HCT116 (cell line): ENCODE measurements at places on chromosomes 16 and 17. TPM values are rescaled to one million over a fixed set of nuclear protein-coding genes. Genes with fewer than 3 reads are reported as not detected.
A peak's percentile ranks its signal among the peaks of the same experiment; 100 is the strongest.

DNA sequence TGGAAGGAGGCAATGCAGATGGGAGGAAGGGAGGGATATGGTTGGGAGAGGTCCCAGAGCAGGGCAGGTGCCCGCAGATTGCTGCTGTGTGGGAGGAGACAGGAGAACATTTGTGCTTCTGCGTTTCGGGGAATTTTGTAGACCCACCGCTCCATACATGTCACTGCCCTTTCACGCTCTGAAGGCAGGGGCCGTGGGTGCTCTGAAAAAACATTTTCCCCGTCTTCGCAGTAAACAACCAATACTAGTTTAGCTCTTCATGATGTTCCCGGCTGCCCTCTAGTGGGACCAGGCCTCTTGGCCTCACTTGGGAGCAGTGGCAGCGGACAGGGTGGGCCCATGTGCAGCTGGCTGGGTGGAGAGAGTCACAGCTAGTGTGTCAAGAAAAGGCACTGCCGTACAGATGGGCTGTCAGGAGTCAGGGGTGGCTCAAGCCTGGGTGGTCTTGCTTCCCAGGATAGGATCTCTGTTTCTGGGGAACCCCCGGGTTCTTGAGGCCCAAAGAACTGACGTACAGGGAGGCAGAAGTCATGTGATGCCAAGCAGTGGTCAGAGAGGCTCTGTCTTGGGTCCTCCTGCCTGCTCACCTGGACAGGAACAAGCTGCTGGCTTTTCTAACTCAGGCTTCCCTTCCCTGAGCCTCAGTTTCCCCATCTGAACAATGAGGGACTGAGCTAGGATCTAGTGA lies 46.5 kb upstream of the CPNE2 start:
- peak; percentile 21 for DNase-seq

DNA sequence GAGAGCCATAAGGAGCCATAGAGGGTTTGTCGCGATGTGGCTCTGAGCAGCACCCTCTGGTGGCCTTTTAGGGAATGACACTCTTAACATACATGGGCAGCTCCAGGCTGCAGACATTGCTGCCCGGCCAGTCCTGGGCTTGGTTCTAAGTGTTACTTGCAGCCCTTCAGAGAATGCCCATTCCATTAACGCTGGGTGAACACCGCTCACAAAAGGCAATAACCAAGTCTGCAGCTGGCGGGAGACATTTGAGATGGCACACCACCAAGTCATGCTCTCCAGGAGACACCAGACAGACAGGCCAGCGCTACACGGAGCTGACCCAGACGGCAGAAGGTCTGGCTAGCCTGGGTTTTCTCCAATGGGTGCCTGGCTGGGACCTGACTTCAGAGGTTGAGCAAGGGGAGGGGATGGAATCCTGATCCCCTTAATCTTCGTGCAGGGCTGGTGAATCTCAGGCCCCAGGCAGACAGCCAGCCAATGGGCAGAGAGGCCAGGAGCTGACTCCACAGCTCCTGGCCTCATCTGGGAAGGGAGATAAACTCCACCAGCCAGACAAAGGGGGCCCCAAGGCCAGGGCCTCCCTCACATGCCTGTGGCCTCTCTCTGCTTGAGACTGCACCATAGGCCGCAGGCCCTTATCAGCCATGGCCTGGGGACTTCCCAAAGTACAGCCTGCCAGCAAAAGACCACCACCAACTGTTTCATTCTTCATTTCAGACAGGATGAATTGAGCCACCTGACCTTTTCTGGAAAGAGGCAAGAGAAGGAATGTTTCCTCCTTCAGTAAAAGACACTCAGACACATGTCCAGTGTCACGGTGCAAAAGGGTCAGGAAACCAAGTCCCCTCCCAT lies 58.8 kb downstream of the ZDHHC7 start:
- DNase-seq = peak; percentile 76

DNA sequence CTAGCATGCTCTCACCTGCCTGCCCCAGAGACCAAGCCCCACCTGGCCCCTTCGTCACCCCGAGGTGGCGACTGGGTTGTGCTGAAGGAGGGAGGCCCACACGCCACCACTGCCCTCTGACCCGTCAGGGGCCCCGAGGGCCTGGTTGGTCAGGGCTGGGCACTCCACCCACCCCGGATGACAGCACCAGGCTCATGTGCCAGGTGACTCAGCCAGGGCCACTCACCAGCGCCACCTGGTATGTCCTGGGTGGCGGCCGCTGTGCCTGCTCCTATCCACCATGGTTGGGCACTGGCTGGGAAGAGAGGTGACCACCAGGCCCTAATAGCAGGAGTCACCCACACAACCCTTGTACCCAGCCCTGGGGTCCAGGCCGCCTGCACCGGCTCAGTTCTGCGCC lies 68.9 kb downstream of the JPH3 start:
- peak; percentile 8 for DNase-seq

- no peak for DNase-seq
Observed at GRCh38 chr16:87150262-87150661, 166.9 kb downstream of the C16orf95 start.

GRCh38 chr17:68592009-68592408 lies 9.2 kb downstream of the FAM20A start:
- DNase-seq = no peak

Gene CCL4
- total RNA-seq = 1.2 TPM
